Right ventricle myocardium superior (tissue), 1 donor: ENCODE measurements at places on chromosomes 11 and 22. TPM values are rescaled to one million over a fixed set of nuclear protein-coding genes. Genes with fewer than 3 reads are reported as not detected.

- DNase-seq: no peak
These were observed 13.5 kb upstream of the TMA7B start for GRCh38 chr22:39946503-39947219.

DNA sequence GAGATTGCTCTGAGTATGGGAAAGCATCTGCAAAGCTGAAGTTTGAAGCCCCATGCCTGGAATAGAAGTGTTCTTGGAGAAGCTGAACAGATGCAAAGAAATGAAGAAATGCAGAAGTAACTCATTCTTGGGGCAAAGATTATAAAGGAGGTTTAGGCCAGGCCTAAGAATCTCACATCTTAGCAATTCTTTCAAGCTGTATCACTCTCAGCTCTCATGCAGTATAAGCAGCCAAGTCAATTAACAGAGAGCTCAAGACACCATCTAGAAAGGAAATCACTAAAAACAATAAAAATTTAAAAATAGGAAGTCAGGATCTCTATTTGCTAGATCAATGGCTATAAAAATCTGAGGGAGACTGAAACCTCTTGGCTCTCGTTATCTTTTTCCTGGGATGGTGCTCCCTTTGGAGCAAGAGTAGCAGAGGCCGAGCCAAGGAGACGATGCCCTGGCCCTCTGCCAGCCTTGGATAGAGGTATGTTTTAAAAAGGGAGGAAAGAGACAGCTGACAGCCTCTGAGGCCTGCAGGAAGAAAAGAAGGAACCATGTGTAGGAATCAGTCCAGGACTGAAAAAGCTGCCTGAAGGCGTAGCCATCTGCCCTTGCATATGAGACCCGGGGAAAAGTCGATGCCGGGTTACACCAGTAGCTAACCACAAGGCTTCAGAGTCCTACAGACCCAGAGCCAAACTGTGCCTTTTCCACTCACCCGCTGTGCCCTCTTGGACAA lies 229.8 kb downstream of the BLID start:
- peak; percentile 74 for DNase-seq

DNA sequence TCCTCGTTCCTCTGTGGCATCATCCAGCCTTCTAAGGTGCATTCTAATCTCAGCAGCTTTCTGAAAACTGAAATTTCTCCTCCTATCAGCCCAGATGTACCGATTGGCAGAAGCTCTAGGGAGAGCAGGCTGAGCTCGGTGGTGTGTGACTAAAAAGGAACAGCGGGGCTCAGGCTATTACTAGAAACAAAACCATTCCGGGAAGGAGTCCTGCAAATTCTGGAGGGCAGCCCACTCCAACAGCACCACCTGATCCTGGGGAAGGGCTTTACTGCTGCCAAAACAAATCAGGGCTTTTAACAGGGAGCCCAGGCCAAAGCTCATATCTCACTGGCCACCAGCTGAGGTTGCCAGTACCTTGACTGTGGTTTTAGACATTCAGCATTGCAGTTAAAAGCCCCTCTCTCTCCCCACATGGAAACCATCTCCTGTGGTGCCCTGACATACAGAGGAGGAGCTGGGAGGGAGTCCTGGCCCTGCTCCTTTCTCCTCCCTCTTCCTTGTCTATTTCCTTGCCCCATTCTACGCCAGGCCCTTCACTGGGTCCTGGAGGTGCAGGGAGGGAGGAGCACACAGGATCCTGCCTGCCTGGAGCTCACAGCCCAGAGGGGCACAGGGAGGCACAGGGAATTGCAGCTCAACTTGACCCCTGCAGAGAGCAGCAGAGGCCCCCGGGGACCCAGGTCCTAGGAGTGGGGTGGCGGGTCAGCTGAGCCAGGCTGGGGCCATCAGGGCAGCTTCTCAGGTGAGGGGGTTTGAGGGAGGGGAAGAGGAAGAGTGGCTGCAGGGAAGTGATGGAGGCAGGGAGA lies 889 bp downstream of the PLAAT4 start:
- DNase-seq: peak; percentile 67

DNA sequence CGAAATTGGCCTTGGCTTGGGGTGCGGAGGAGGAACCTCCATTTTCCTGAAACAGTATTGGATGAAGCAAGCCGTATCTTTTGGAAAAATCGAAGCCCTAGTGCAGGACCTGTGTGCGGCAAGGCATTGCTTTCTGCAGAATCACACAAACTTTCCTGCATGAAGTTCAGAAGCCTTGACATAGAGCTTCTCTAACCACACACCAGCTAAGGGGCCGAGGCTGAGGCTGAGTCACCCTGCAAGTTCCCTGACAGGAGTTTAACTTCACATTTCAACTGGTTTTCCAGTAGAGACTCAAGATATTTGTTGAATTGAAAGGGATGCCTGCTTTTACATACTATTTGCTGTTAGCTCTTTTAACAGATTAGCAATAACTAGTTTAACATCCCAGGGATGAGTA lies 67.8 kb downstream of the TCF20 start:
- no peak for DNase-seq

DNA sequence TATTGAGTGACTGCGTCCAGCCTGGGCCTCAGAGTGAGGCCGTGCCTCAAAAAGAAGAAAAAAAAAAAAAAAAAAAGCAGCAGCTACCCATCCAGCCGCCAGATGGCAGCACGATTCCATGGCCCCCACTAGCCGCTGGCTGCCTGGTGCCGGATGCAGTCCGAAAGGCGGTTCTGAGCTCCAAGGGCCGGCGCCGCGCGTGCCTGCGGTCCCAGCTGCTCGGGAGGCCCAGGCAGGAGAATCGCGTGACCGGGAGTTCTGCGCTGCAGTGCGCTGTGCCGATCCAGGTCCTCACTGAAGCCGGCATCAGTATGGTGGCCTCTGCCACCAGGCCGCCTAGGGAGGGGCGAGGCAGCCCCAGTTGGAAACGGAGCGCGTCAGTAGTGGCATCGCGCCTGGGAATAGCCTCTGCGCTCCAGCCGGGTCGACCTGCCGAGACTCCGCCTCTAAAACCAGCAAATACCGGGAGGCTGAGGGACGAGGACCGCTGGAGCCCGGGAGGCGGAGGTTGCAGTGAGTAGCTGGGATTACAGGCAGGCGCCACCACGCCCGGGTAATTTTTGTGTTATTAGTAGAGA lies 19.3 kb downstream of the SCARF2 start:
- peak; percentile 90 for DNase-seq

- DNase-seq: no peak
These were observed 19.1 kb upstream of the EHD1 start for GRCh38 chr11:64897381-64898075.

DNA sequence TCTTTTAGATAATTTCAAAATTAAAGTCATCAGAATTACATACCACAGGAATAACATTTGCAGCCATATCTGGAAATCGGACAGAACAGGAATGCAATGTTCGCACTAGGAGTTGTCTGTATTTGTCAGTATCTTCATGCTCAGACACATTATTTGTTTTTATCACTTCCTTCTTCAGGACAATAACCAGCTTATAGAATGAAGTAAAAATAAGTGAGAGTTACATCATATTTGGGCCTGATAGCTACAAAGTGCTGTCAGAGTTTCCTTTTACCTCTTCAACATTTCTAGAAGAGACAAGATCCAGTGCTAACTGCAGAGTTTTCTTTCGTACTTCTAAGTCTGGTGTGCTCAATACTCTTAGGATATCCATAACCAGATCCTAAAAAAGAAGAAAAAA lies 18.9 kb downstream of the COPB1 start:
- no peak for DNase-seq

- no peak for DNase-seq
These were observed 20.0 kb downstream of the MTFP1 start for GRCh38 chr22:30445438-30446145.

DNA sequence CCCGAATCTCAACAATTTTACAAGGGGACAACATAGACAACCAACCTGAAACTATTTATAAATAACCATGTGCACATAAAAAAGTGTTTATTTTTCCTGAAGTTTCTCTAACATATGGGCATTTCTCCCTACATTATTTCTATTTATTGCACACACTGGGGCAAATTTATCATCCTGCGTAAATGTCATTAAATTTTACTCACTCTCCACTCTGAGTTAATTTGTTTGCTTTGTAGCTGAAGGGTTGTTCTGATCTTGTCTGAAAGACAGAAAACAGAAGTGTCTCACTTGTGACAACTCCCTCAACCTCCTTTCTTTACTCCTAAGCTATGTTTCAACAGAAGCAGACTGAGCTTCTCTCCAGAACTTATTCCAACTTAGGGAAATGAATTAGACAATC lies 194.2 kb downstream of the HIPK3 start:
- DNase-seq: no peak

DNA sequence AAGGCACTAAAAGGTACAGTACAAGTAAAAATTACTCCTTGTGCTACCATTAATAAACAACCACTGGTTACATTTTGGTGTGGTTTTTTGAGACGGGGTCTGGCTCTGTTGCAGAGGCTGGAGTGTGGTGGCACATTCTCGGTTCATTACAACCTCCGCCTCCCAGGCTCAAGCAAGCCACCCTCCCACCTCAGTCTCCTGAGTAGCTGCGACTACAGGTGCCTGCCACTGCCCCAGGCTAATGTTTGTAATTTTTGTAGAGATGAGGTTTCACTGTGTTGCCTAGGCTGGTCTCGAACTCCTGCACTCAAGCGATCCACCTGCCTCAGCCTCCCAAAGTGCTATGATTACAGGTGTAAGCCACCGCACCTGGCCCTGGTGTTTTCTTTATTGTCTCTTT lies 20.8 kb downstream of the TAF1D start:
- DNase-seq: no peak

DNA sequence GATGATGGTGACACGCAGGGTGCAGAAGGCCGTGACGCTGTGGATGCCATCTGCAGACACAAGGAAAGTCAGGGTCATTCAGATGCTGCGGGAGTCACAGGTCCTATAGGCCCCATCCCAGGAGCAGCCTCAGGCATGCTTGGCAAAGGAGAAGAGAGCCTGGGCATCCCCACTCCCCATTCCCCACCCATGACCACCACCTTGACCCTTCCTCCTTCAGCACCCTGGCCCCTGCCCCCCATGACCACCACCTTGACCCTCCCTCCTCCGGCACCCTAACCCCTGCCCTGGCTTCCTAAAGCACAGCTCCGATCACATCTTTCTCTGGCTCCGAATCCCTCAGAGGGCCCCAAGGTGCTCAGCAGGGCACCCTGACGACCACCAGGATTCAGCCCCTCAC lies 73.1 kb downstream of the CELSR1 start:
- DNase-seq: no peak

DNA sequence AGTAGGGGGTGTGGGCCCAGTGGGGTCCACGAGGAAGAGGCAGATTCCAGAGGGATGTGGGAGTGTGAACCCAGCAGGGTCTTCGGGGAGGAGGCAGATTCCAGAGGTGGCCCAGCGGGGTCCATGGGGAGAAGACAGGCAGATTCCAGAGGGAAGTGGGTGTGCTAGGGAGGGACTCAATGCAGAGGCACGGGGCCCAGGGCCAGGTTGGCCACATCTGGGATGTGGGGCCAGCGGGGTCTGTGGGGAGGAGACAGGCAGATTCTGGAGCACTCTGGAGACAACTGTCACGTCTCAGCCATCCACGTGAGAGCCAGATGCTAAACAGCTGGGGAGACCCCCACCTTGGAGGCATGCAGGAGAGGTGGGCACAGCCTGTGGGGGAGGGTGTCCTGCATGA lies 582.6 kb downstream of the TBC1D22A start:
- DNase-seq: no peak

- DNase-seq: no peak
These were observed 29.2 kb upstream of the KLHL35 start for GRCh38 chr11:75462117-75462653.

GRCh38 chr11:45395421-45395820 lies 109.3 kb upstream of the SYT13 start:
- no peak for DNase-seq

GRCh38 chr11:44814881-44815592 lies 88.3 kb downstream of the TSPAN18 start:
- no peak for DNase-seq

DNA sequence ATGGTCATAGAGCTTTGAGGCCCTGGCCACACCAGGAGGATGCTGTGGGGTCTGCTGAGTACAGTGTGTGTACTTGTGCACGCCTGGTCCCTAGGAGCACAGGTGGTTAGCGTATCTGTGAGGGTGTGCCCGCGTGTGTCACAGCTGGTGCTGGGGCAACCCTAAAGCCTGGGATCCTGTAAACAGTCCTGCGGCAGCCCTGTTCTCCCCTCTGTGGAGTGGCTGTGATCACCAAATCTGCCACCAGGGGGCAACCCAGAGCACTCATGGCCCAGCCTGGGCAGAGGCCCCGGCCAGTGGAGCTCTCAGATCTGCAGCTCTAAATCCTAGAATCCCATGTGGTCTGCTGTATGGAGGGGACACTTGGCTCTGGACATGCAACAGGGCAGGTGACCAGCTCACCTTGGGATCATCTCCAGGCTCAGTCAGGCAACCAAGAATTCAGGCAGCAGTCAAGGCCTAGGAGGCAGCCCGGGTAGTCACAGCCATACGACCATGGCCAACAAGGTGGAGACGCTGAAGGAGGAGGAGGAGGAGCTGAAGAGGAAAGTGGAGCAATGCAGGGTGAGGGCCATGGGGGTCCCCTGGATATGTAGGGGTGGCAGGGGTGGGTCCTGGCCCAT lies 3.9 kb downstream of the SH3BP1 start:
- DNase-seq: peak; percentile 92

DNA sequence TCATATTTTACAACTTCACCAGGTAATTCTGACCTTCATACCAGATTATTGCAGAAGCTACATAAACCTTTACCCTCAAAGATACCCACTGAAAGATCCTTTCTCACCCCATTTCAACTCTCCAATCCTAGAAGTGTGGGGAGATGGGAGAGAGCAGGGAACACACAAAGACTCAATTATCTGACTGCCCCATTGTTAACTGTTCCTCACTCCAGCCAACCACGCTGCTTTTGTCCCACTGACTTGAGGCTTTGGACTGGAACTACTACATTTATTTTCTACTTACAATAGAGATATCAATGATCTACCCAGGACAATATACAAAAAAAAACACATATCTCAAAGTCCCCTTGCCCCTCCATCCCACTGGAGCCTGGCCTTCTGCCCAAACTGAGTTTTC lies 44.7 kb upstream of the SLN start:
- no peak for DNase-seq

DNA sequence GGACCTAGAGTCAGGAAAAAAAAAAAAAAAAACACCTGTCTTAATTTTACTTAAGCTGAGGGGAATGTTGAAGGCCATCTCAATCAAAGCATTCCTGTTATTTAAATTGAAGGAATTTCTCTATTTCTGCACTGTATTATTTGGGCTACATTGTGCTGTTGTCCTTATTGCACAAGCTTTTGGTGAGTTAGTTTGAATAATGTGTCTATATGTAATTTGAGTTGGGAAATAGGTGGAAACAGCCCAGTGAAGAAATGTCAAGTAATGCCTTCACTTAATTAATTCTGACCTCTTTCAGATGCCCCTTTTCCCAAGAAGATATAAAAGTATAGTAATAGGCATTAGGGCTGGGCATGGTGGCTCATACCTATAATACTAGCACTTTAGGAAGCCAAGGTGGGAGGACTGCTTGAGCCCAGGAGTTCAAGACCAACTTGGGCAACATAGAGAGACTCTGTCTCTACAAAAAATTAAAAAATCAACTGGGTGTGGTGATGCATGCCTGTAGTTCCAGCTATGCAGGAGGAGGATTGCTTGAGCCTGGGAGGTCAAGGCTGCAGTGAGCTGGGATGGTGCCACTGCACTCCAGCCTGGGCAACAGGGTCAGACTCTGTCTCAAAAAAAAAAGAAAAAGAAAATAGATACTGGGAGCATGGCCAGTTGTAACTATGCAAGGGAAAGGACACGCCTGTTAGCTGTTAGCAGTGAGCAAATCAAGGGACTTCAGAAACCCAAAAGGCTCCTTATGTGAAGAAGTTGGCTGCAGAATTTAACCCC lies 34.9 kb downstream of the OR10A6 start:
- no peak for DNase-seq

The RASSF10 gene
- 0.22 TPM for total RNA-seq

The CECR2 gene
- 5.5 TPM for total RNA-seq

The GDPD5 gene
- 6.5 TPM for total RNA-seq

The CLCF1 gene
- total RNA-seq: 0.27 TPM

The OR8A1 gene
- not detected for total RNA-seq

The CNIH2 gene
- not detected for total RNA-seq

The NPTXR gene
- total RNA-seq: 16.8 TPM
